ENCODE measurements at places on chromosomes 3 and 15.

GRCh38 chr3:79769229-79769628, 1.4 kb upstream of the ROBO1 start:
- DNase-seq: no peak

- no peak for DNase-seq
These were observed 684.4 kb downstream of the GRM7 start for GRCh38 chr3:7545334-7545733.

DNA sequence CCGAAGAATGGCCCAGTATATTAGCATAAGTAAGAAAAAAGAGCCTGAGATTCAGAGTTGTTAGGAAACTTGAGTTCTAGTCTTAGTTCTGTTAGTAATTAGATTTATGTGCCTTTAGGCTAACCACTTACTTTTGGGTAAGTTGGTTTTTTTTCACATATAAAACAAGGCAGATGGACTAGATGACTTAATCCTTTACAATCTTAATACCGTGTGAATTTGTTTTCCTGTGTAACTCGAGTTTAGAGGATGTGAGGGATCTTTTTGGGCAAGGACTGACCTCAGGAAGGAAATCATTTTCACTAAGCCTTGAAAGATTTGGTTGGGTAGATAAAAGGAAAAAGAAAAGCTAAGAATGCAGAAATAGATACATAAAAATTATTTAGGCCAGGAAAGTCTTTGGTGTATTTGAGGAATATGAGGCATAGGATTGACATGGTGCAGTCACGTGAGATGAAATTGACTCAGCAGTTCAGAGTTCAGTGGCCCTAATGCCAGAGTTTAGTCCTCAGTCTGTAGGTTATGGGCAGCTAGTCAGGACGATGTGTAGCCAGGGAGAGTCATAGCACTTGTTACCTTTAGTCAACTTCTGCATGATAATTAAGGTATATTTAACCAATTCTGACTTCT, 34.6 kb downstream of the PAK2 start:
- DNase-seq: no peak

DNA sequence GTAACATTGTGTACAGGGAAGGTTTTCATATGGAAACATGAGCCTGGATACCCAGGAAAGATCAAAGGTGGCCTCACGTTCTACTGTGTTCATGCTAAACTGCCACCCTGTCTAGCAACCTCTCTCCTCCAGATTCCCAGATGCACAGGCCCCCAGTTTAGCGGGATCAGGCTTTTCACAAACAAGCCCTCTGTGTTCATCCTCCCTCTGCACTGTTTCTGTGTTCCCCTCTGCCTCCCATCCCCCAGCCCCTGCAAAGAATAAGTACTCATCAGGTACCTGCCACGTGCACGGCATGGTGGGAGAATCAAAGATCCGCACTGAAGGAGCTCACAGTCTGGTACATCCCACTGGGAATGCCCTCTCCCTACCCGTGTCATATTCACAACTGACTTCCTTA, 46.1 kb downstream of the TMEM266 start:
- DNase-seq: no peak

DNA sequence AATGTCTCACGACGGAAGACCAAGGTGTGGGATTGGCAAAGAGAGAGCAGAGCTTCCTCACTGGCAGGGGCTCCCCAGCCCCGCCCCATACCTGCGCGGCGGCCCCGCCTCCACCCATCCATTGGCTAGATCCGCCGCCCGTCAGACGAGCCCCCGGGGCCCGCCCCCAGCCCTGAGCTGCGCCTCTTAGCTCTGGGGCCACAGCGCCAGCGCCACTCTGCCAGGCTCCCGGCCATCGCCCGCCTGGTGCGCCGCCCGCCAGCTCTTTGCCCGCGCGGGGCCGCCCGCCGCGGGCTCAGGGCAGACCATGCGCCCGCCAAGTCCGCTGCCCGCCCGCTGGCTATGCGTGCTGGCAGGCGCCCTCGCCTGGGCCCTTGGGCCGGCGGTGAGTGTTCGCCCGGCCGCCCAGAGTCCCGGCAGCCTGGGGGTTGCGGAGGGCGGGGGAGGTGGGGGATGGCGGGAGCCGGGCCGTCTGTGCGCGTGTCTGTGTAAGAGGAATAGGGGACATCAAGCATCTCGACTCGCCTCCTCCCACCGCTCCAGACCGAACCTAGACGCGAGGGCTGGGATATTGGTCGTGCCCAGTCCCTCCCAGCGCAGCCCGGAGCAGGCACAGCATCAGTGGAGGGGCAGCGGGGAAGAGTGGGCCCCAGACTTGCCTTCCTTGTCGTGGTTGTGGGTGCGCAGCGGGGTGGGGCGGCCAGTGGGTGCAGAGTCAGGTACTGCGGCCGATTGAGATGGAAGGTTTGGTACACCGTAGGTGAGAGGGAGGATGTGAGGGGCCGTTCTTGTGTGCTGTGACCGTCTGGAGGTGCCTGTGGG, at the start of gene VIPR1:
TSS of gene VIPR1 (plus strand) at position 215 of the 822 bp plus-strand sequence. CDS start at position 308, 93 bp downstream.
- DNase-seq: peak; percentile 68

GRCh38 chr15:56038707-56039106, 45.3 kb upstream of the NEDD4 start:
- no peak for DNase-seq

GRCh38 chr15:96586901-96587300, 256.4 kb downstream of the NR2F2 start:
- DNase-seq: no peak

- no peak for DNase-seq
These were observed 427.4 kb downstream of the LPP start for GRCh38 chr3:188581365-188581764.

DNA sequence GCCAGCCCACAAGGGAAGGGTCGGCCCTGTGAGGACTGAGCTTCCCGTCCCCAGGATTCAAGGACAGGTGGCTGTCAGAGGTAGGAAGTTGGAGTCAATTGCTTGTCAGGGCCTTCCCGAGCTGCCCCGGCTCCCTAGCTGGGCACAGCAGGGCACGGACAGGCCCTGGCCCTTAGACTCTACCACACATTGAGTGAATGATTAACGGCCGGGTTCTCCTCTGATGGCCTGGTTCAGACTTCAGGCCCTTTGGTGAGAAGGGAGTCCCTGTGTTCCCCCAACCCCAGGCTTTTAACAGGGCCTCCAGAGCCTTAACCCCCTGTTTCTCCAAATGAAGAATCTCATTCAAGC, 16.4 kb upstream of the FGD5 start:
- DNase-seq: no peak

GRCh38 chr3:55122312-55122711, 194.5 kb upstream of the LRTM1 start:
- no peak for DNase-seq

- no peak for DNase-seq
These were observed 110.5 kb downstream of the PGPEP1L start for GRCh38 chr15:98896802-98897732.

DNA sequence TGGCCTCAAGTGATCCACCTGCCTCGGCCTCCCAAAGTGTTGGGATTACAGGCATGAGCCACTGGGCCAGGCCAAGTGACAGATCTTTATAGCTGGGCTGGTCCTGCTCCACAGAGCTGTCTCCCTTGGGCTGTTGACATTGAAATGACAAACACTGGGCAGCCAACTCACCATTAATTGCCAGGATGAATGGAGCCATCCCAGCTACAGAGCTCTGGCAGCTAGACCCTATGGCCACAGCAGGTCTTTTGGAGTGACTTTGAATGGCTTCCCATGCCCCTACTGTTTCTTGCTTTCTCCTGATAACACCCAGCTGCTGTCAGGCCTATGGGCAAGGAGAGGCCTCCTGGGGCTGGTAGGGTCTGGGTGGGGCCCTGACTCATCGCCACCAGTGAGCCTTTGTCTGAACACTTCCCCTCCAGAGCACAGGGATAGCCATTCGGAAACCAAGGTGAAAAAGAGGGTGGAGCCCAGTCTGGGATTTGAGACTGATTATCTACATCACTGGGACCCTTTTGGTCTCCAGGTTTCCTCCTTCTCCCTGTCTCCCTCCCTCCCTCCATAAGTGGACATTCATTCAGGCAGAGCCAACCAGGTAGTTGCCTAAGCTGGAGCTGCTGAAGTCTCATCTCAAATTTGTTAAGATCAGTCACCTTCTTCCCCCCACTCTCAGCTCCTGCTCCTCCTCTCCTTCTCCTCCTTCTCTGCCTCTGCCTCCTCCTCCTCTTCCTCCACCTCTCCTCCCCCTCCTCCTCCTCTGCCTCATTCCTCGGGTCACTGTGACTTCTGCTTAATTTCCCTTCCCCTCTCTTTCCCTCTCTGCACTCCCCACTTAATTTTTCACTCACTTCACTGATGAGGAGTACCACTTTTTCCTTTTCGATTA, 34.0 kb downstream of the BHLHE40 start:
- DNase-seq: no peak

DNA sequence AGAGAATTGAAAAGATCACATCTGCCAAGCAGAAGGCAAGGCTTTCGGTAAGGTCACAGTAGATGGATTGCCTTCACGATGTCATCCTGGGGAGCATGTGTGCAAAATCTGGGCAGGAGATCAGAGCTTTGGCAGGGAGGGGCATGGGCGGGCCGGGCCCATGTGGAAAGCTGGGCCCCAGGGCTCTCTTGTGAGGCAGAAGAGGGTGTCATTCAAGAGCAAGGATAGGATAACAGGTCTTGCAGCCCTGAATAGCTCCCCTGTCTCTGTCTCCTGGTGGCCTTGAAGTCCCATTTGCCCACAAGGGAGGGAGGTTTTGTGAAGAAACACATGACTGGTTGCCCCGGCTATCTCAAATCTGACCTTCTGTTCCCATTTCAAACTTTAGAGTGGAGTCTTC, 172.0 kb downstream of the OPA1 start:
- DNase-seq: no peak

GRCh38 chr3:146156666-146157314, 4.2 kb downstream of the PLOD2 start:
- DNase-seq: no peak

GRCh38 chr3:12454076-12454815, 30.0 kb upstream of the TSEN2 start:
- DNase-seq: no peak

DNA sequence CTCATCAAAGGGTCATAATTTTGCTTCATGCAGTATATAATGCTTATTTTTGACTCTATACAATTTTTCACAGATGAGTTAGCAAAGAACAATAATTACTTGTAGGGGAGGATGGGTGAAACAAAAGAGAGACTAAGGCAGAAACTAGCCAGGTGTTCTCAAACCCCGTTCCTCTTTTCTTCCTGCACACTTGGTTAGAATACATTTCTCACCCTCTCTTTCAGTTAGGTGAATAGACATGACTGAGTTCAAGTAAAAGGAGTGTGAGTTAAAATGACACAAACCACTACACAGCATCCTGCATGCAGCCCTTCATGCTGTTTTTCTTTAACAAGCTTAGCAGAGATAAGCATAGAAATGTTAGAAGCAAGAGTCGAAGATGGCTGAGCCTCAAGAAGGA, 922.2 kb downstream of the TBL1XR1 start:
- no peak for DNase-seq

GRCh38 chr15:50148362-50148963, 29.4 kb upstream of the ATP8B4 start:
- no peak for DNase-seq

DNA sequence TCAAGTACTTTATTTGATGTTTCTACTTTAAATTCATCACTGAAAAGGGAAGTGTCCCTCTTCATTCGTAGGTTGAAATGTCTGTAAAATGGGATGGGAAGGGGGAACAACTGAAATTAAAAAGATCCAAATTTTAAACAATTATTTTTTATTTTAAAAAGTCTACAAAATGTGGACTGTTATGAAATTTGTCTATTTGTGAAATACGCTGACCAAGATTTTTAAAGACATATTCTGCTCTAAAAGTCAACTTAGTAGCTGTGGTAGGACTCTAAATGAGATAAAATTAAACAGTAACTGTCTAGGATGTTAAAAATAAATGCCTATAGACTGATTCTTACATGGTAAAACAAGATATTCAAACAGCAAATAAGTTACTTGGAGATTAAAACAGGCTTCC, 67.3 kb downstream of the ADAM10 start:
- DNase-seq: no peak

DNA sequence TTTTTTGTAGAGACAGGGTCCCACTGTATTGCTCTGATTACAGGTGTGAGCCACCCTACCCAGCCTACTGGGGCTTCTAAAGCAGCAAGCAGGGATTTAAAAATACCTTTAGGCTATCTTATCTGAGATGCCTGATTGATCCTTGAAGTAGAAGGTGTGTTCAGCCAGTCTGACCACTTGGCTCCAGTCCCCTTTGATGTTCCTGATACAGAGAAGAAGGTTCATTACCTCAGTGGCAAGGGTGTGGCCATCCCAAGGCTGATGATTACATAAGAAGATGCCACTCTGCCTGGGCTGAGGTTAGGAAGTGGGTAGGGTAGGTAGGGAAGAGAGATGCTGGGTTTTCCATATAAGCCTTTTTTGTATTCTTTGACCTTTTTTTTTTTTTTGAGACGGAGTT, 11.2 kb upstream of the DCAF1 start:
- no peak for DNase-seq

GRCh38 chr3:3627114-3627513, 172.1 kb upstream of the LRRN1 start:
- no peak for DNase-seq

DNA sequence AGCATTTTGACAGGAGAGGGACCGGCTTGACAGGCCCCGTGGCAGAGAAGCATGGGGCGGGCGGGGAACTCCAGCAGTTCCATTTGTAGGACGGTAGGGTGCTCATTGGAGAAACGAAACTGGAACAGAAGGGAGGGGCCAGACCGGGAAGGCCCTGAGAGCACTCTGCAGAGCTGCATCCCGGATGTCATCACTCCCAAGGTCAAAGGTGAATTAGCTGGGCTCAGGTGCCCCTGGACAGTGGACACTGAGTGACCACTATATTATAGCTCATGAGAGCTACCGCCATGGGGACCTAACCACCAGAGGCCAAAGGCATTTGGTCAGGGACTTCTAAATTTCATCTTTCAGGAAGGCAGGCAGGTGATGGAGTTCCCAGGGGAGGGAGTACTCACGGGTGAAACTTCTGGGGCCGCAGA, 7.3 kb downstream of the CSRNP1 start:
- no peak for DNase-seq

GRCh38 chr3:161759444-161759843, 262.8 kb downstream of the OTOL1 start:
- no peak for DNase-seq

GRCh38 chr3:139506766-139507165, 30.4 kb upstream of the RBP2 start:
- peak; percentile 37 for DNase-seq

Data from anterior cingulate cortex (tissue), 58 donors.